NCI-H446 (cell line): ENCODE measurements at places on chromosomes 12 and 14.

DNA sequence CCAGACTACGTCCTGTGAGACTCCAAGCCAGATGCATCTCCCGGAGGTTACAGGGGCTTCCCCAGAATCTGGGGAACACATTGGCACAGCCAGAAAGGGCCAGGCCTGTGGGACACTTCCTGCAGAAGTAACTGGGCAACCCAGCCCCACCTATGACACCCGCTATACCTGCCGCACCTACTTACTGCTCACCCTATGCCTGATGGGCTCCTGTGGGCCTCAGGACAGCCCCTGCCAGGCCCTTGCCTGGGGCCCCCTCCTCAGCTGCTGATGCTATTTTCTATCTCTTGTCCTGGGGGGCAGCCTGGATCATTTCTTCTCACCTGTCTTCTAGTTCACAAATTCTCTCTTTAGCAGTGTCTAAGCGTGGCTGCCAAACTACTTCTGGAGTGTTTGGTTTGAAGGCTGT is 28.7 kb downstream of the JAG2 start:
- no peak for DNase-seq

DNA sequence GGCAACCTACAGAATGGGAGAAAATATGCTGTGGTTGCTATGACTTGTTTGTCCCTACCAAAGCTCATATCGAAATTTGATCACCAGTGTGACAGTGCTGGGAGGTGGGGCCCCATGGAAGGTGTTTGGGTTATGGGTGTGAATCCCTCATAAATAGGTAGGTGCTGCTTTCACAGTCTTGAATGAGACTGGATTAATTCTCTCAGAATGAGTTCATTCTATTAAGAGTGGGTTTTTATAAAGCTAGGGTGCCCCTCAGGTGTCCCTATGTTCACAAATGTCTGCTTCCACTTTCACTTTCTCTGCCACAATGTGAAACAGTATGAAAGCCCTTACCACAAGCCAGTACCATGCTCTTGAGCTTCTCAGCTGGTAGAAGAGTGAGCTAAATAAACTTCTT is 133.5 kb downstream of the CPNE8 start:
- no peak for DNase-seq

DNA sequence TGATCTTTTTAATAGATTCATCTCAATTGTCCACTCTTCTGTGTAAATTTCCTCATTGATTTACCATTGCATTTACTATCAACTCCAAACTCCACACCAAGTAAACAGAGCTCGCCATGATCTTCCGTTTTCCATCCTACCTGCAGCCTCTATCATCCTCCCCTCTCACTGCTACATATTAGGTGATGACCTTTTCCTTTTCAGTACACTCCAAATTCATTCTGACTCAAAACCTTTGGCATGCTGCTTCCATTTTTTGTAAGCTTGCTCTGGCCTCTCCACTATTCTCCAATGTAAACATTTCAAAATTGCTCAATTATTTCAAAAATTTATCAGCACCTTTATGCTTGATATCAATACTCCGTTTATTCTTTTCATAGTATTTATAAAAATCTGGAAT is 40.2 kb upstream of the PZP start:
- no peak for DNase-seq

DNA sequence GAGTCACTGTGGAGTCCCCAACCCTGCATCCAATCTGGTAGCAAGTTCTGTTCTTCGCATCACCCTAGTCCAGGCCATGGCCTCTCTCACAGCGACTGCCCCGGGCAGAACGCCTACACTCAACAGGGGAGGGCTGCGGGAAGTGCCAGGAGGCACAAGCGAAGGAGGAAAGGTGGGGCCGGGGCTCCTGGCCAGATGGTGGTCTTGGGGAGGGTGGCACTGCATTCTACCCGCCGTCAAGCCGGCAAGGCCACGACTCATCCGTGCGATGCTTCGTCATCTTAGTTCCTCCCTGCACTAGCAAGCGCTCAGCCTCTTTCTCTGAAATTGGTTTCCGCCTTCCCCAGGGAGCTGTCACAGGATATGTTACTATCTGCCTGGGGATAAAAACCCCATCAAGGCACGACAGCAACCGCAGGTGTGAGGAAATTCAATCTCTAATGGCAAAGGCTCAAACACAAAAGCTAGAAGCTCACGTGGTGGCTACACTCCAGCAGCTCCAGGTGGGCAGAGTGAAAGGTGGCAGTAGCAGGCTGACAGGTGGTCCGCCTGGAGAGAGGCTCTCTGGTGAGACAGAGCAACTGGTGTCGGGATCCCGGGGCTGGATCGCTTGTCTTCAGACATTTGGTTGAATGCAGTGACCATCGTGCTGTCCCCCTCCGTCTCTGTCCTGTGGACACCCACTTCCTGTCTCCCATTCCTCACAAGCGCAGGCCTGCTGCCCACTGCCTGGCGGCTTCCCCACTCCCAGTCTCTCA is 34.1 kb downstream of the ACADS start:
- DNase-seq, result no peak

DNA sequence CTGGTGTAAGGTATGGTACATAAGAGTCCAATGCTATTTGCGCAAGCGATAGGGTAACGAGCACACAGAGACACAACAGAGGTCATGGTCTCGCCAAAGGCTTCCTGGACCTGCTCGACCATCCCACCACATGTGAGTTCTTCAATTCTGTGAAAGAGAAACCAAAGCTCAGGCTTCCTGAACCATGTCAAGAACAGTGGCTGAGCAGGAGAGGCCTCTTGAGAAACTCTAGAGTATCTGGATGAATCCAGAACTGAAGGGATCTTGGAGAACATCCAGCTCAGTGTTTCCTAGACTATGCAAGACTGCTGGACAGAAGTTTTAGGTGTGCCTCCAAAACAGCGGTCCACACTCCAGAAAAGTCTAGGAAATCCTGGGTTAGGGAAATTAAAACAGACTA is 114.5 kb downstream of the TRAFD1 start:
- no peak for DNase-seq

DNA sequence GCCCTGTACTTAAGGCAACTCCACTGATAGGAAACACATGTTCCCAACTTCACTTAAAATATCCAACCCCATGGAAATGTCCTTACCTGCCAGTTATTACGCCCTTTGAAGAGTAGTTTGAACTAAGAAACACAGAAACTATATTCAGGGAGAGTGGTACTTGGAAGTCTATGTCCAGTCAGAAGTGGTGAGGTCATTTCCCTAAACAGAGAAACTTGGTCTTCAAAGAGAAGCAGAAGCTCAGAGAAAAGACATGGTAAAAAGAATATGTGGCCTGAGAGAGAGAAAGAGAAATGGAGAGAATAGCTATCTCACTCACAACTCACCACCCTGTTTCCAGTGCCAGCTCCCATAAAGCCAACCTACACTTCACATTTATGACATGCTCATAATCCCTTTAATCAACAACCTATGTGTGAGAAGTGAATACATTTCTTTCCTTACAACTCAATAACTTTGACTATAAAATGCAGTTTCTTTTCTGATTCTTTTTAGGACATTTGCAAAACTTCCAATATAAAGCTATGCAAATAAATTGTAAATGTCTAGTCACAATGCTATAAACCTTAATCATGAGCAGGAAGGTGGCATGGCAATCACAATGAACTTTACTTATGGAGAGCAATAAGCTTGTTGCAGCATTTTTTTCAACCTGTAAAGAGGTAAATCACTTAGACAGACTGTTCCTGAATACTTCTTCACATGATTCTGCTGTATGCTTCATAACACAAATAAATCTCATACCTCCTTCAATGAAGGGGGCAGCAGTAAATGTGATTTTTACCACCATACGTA is 67.1 kb downstream of the CPNE8 start:
- no peak for DNase-seq

DNA sequence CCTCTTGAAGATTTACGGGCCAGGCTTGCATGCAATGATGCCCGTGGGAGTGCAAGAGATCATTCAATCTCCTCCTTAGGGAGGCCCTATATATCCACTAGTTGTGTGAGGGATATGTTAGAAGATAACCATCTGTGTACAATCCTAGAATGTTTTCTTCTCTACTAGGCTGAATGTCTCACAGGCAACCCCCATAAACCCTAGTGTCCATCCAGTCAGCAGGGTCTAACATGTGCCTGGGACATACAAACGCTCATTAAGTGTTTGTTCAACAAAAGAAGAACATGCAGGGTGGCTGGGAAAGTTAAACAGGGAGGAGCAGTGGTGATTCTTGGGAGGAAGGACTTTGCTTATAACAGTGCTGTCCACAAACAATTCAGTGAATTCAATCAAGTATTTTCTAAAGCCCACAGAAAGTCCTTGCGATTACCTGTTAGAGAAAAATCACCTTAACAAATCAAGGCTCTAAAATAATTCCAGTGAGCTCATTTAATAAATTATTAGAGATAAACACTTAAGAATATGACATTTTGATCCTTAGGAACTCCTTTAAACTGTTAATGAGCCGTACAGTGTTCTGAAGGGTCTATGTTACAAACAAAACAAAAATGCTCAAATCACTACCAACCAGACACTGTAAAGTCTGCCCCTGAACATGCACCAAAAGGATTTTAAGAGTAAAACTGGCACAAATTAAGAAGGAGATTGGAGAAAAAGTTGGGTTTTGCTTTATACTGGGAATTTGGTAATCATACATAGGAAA is 96.6 kb upstream of the FERMT2 start:
- DNase-seq, result no peak

GRCh38 chr12:68293347-68293746 is 38.8 kb downstream of the MDM1 start:
- no peak for DNase-seq

DNA sequence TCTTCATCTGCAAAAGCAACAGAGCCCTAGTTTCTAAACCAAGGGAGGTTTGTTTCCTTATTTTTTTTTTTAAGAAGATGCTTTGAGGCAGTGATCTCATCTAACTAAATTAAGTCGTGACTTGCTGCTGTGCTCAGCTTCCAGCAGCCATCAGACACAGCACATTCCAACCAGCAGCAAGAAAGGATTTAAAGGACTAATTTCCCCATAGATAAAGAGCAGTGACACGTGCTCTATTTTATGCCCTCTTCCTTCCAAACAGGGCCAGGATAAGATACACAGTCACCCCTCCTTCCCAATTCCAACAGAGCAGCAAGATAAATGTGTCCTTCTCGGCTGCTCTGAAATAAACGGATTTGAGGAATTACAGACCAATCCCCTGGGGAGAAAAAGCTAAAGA is 81.7 kb downstream of the PRKAB1 start:
- DNase-seq, result no peak

GRCh38 chr12:60402996-60403395 is 807.2 kb downstream of the SLC16A7 start:
- no peak for DNase-seq

DNA sequence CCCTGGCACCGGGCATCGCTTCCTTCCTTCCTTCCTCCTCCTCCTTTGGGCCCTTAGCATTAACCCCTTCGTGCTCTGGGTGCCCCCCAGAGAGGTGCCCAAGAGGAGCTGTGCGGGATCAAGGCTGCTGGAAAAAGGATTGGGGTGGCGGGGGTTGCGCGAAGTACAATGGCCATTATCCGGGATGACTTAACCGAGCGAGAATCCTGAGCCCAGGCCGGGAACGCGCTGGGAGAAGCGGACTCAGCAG is 2.8 kb downstream of the DHH start:
- DNase-seq, result no peak

DNA sequence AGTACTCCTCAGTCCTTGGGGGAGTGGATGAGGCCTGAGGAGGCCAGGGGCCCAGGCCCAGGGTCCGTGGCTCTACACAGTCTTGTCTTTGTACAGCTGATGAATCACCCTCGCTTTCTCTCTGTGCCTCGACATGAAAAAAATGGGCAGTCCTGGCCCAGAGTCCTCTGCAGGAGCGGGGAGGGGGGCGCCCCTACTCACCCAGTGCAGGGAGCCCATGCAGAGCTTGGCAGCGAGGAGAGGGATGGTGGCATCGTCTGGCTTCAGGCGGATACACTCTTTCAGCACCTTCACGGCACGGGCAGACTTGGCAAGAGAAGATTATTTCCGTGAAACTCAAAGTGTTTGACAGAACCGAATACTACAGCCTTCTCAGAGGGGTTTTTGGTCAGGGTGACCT is 159.3 kb downstream of the TTC7B start:
- no peak for DNase-seq

DNA sequence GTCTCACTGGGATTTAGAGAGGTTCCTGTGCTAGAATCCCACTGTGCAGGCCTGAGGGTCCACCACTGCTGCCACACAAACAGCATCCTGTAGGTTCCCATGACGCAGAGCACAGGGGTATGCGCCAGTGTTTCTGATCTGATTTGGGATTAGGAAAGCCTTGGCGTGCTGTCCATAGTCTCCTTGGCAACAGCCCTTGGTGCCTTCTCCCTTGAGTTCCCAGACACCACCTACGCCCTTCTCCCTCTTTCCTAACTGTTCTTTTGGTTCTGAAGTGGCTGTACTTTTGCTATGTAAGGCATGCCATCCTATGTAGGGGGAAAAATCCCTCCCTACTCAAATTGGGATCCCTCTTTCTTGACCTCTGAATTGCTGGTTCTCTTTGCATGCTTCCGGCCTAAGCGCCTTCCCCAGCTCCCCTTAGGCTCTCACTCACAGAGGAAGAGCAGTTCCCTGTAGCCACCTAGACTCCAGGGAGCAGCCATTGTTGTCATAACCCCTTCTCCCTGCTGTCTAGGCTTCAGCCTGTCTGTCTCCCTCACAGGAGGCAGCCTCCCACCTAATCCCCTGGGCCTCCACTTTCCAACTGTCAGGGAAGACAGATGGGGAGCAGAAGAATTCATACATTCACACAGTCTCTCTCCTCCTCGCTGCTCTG is 14.8 kb upstream of the RIC8B start:
- DNase-seq, result no peak
